Stimulated activated CD4-positive, alpha-beta T cell treated with anti-CD3 and anti-CD28 coated beads, Interleukin-12 subunit alpha, Interleukin-12 subunit beta, amount 100 ng/mL, for 48 hours (primary cell): ENCODE measurements at places on chromosomes 2 and 18.

DNA sequence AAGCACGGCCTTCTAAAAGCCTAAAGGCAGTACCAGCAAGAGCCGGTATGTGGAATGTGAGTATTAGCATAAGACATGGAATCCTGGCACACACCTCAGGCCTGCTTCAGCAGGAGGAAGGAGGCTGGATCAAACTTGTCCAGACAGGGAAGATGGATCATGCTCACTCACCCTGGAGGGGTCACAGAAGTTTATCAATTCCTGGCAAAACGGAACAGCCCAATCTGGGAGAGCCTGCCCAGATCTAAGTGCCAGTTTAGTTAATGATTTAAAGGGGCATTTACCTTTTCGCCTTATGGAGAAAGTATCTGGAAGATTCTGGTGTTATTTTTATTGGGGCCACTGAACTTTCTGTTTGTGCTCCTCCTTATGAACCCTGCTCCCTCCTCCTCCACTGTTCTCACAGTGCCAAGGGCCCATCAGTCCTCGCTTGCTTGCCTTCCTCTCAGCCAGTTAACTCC, 58.3 kb upstream of the NFE2L2 start:
- no peak for DNase-seq

DNA sequence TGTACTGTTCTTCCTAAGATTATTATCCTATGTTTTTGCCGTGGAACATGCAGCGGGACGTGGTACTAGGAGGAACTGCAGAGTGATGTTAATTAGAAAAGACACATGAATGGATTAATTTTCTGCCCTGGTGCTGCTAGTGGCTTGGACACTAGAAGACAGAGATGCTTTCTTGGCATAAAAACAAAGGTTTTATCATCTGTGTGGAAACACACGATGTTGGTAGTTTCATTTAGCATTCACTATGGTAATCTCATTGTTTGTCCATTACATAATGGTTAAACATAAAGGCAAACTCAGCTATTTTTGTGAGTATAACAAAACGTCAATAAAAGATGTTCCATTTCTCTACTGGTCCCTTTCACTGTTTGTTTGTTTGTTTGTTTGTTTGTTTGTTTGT, 22.8 kb downstream of the COL6A3 start:
- no peak for DNase-seq

- DNase-seq, result no peak
These were observed 1.9 kb downstream of the GLI2 start for GRCh38 chr2:120737340-120738101.

GRCh38 chr2:20757405-20758090, 65.4 kb downstream of the LDAH start:
- no peak for DNase-seq

GRCh38 chr2:163943403-163944346, 207.9 kb upstream of the FIGN start:
- DNase-seq, result no peak

GRCh38 chr2:55903727-55904126, 19.9 kb downstream of the EFEMP1 start:
- DNase-seq, result no peak

GRCh38 chr2:233566141-233566956, at the start of gene USP40:
TSS of gene USP40 (minus strand) at chr2:233566782. CDS start at chr2:233565554, 1,228 bp downstream.
- peak; percentile 54 for DNase-seq

- DNase-seq, result no peak
These were observed 9.0 kb downstream of the STEAP3 start for GRCh38 chr2:119232666-119232993.

DNA sequence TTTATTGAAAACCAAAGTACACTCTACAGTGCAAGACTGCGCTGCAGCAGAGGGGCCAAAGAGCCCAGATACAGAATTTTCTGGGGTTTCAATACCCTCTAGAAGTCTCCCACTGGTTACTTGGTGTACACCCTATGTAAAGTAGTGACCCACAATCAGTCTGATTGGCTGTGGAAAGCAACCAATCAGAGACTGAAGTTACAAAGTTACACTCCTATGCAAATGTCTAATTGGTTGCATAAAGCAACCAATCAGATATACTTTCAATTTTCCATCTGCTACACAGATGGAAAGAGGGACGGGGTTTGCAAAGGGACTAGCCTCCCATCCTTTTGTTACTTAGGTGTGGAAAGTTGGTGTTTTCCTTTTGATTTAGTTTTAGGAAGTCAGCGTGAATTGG, 198.9 kb upstream of the SH3BP4 start:
- DNase-seq, result no peak

- DNase-seq, result no peak
These were observed 10.1 kb downstream of the BIN1 start for GRCh38 chr2:127096718-127097470.

GRCh38 chr2:1976728-1977416, 232.6 kb upstream of the PXDN start:
- no peak for DNase-seq
